ENCODE measurements at places on chromosomes 2 and 18.

- no peak for DNase-seq
Measured at GRCh38 chr2:68770271-68771111, 35.9 kb downstream of the ARHGAP25 start.

- DNase-seq = no peak
Measured at GRCh38 chr2:108345951-108346350, 31.8 kb upstream of the SULT1C4 start.

GRCh38 chr2:85433511-85434089 is 15.1 kb downstream of the SH2D6 start:
- DNase-seq = peak; percentile 70

DNA sequence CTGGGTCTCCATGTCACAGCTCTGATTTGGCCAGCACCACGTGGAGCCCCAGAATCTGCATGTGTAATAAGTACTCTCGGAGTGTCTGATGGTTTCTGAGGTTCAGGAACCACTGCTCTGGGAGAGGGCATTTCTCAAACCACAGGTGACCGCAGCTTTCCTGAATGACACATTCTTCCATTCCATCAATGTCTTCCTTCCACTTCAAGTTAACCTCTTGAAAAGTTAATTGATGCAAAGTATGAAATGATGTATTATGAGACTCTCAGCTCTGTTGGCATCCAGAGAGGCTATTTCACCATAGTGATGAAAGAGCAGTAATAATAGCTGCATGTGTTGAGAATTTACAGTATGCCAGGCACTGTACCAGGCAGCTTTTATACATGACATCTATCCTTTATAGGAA is 61.3 kb upstream of the CRIM1 start:
- DNase-seq = no peak

- no peak for DNase-seq
Measured at GRCh38 chr2:209209943-209210342, 213.9 kb upstream of the MAP2 start.

- DNase-seq = peak; percentile 9
Measured at GRCh38 chr18:56221195-56222065, 417.0 kb downstream of the TXNL1 start.
